Muscle of arm (tissue), 14 donors: ENCODE measurements at places on chromosomes 5 and 9.

DNA sequence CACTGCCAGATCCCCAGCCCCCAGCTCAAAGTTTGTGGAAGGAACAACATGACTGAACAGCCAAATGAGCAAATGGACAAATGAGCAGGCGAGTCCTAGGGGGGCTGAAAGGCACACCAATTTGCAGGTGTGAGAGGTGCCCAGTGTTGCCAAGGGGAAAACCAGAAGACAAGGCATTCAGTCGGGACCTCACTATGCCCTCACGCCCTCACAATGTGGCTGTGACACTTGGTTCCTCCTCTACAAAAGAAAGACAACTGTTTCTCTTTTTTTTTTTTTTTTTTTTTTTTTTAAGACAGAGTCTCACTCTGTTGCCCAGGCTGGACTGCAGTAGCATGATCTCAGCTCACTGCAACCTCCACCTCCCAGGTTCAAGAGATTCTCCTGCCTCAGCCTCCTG is 28.0 kb downstream of the TNIP1 start:
- no peak for DNase-seq

GRCh38 chr9:78928625-78929405 is 631.9 kb downstream of the PSAT1 start:
- DNase-seq: no peak

DNA sequence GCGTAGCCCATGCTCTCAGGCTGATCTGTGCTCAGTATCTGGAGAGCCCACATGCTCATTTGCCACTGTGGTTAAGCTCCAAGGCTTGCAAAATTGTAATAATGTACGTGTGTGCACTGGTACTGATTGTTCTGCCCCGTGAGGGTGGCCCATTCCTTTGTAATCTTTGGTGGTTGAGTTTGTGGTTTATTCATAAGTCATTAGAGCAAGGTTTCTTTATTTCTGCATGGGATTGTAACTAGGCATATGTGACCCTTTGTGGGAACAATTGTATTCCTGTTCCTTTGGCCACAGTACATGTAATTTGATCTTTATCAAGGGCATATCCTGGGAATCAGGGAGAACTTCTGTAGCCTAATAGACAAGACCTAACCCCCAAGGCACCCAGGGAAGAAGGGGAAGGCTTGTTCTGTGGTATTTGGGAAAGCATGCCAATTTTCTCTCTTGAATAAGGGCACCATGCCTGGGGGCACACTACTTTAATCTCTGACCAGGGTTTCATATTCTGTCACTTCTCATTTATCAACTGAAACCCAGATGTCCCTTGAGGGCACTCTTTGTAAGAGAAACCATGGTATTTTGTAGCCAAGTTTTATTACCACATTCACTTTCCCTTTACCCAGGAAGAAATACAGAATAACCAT is 74.6 kb downstream of the NPR3 start:
- DNase-seq: no peak

- no peak for DNase-seq
These were observed 542.1 kb downstream of the IRX1 start for GRCh38 chr5:4137781-4138180.

GRCh38 chr9:125609744-125610143 is 97.3 kb downstream of the MAPKAP1 start:
- no peak for DNase-seq

DNA sequence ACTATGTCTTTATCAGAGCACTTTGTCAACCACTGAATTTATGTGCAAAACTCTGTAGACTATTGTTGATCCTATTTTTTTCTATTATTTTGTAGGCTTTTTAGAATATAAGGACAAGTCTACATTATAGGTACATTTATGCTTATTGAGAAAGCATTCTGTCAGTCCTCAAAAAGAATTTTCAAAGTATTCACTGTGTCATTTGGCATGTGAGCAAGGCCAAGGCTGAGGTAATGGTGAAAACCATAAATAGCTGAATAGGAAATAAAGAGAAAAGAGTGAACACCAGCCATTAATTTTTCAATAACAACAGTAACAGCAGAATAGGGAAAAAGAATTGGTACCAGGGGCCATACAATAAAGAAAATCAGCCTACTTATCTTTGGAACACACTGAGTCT is 21.0 kb downstream of the SKIC3 start:
- DNase-seq: no peak

GRCh38 chr5:458547-459353 is 15.8 kb downstream of the EXOC3 start:
- no peak for DNase-seq

GRCh38 chr9:105330201-105330600 is 85.8 kb downstream of the SLC44A1 start:
- DNase-seq: no peak

DNA sequence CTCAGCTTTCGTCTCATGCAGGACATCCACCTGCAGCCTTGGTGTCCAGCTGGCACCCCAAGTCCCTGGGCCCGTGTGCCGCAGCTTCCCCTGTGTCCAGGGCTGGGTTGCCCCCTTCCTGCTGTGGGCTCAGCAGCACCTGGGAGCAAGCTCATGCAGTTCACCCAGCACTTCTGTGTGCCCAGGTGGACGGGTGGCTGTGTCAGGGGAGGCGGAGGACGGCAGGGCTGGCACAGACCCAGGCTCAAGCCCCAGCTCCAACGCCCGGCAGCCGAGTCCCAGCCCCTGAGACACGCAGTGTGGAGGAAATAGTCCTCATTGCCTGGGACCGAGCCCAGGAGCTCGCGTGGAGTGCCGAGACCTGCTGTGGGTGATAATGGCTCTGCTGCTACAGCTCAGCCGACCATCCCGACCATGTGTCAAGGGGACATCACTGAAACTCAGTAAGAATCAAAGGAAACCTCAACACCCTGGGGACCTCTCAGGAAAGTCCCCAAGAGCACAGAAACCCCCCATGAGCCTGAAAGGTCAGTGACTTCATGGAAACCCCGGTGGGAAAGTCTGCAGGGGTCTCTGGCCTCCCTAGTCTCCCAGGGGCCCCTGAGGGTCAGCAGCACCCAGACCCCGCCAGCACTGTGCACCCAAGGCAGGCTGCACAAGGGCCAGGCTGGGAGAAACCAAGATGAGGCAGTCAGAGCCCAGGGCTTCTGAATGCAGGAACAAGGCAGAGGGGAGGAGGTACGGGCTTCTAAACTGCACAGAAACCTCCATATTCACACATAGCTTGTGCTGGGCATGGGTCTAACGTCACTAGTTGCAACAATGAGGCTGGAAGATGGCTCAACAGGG is 38.8 kb downstream of the LPCAT1 start:
- DNase-seq: no peak

GRCh38 chr9:137218754-137219271 is 3.2 kb downstream of the RNF208 start:
- no peak for DNase-seq

GRCh38 chr5:75243100-75243499 is 6.4 kb upstream of the ANKRD31 start:
- no peak for DNase-seq

DNA sequence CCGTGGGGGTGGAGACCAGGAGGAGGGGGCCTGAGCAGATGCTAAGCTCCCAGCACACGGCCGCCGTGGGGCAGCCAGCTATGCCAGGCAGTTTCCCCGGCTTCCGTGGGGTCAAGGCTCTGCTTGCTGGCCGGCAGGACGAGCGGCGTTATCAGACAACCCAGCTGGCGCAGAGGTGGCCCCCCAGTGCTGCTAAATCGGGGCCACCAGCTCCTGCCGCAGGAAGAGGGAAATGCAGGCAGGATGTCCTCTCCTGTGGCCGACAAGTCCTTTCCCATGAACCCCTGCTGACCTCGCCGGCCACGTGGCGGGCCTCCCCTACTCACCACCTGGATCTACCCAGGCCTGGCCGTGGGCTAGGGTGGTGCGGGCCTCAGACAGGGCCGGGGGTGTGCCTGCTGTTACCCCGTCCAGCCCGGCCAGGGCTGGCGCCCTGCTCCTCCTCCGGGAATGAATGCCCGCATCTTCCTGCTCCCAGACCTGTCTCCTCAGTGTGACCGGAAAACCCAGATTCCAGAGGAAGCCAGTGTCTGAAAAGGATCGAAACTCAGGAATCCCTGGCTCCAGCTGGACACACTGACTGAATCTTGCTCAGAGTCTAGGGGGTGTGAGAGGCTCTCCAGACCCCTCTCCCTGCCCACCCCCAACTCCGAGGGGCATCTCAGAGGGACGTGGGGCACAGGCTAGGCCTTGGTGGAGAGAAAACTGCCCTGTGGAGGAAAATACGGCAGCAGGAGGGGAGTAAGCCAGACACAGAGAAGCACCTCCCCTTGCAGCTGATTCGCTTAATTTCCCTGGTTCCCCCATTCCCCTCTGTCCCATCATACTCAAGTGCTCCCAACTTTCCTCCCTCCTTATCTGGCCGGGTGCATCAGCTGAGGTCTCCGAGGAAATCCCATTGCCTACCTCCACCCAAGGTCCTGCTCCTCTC is 3.9 kb downstream of the FLT4 start:
- DNase-seq: no peak

DNA sequence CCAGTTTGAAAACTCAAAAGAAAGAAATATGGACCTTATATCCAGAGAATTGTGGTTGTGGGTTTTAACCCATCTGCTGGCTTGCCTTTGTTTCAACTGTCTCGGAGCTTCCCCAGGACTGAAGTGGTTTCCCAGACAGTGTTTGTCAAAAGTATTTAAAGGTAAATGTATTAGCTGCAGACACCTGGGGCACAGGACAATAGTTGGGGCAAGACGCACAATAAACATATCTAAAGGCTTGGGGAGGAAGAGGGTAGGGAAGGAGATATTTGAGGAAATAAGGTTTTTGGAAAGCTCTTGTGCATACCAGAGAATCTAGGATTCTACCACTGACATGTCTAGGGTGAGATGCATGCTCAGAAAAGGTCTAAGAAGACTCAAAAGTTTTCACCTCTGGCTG is 99.0 kb downstream of the ADAMTS2 start:
- DNase-seq: no peak

DNA sequence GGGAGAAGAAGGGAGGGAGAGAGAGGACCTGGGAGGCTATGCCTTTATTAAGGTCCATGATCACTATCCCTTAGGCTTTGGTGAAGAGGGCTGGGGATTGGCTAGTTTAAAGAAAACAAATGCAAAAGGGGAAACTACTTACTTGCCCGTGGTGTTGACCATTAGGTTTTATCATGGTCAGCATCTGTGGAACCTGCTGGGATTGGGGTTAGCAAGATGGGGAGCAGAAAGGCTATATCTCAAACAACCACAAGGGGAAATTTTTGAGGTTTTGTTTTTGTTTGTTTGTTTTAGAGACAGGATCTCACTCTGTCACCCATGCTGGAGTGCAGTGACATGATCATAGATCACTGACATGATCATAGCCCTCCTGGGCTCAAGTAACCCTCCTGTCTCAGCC is 9.0 kb upstream of the RAD23B start:
- no peak for DNase-seq

DNA sequence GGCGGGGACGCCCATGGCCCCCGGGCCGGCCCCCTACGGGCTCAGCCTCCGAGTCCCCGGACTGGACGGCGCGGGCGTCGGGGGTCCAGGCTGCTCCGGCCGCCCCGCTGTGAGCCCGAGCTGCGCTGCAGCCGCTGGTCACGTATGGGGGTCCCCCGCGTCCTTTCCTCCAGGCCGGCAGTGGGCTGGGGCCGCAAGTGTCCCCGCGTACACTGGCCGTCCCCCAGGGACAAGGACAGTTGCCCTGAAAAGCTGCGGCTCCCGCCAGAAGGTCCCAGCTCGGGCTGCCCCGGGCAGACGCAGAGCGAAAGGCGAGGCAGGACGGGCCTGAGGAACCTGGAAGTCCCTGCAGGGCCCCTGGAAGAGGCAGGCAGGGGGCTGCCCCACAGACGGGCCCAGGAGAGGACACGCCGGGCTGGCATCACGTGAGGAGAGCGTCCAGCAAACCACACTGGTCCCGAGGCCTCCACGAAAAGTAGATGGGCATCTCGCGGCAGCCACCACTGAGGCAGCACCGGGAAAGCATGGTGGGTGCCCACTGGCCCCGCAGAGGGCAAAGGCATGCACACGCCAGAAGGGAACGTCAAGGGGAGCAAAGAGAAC is 3.3 kb upstream of the NKD2 start:
- DNase-seq: no peak

DNA sequence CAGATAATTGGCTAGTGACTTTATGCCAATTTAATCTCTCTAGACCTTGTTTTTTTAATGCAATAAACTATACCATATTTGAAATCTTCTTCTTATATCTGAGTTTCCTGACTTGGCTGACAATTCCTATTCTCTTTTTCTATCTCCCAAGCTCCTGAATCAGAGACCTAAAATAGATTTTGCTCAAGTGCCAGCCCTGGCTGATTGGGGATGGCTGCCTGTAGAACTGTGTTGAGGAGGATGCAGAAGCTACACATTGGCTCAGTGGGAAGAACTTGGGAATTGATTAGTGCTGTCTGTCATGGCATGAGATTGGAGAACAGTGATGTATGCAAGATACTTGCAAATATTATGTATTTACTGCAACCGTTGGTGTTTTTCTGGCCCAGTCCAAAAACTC is 132.8 kb downstream of the INSYN2B start:
- no peak for DNase-seq

- peak; percentile 18 for DNase-seq
These were observed 468.9 kb downstream of the ACTL7B start for GRCh38 chr9:108386859-108387384.

DNA sequence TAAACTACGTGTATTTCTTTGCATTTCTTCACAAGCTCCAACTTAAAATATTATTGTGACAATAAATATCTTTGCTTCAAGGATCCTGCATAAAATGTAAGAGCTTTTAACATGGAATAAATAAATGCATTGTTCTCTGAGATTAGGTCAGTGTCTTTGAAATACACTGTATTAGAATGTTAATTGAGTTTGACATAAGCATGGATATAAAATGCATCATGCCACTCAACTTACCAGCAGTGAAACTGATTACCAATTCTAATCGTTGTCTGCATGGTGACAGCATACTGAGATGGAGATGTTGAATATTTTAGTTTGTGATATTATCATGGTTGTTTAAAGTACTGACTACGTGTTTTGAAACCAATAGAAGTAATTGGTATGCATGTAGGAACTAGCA is 555.3 kb upstream of the ZNF608 start:
- no peak for DNase-seq

DNA sequence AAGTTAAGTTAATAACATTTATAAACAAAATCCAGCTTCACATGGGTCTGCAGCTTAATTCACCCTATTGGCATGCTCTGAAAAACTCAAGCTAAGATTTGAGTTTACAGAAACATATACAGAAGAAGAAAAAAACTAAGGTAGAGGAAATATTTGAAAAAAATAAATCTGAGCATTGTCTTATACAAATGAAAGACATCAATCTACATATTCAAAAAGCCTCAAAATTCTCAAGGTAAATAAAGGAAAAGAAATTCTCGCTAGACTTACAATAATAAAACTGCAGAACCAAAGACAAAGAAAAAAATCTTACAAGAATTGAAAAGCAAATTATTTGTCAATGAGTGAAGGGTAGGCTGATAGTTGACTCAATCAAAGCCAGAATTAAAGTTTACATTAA is 493.4 kb downstream of the CETN3 start:
- DNase-seq: no peak

GRCh38 chr5:157212307-157212706 is 31.7 kb downstream of the ITK start:
- DNase-seq: no peak
